Lung (tissue), 17 donors: ENCODE measurements at places on chromosomes 13 and 19. TPM values are rescaled to one million over a fixed set of nuclear protein-coding genes. Genes with fewer than 3 reads are reported as not detected.

Gene HCST
- 118 TPM for polyA plus RNA-seq

Gene ZNF320
- polyA plus RNA-seq: 5.0 TPM

Gene ZNF835
- 0.49 TPM for polyA plus RNA-seq

Gene KRTDAP
- polyA plus RNA-seq: 0.16 TPM

Gene BST2
- polyA plus RNA-seq: 48.2 TPM

Gene SLC5A5
- polyA plus RNA-seq: 0.14 TPM
